ENCODE measurements at places on chromosomes 4 and X. TPM values are rescaled to one million over a fixed set of nuclear protein-coding genes. Genes with fewer than 3 reads are reported as not detected.

Gene FAM241A
- total RNA-seq: 1.4 TPM

Gene AMER1
- total RNA-seq: 6.7 TPM

Gene HTR2C
- not detected for total RNA-seq

Gene PDE6B
- total RNA-seq: not detected

Gene ANTXR2
- 21.6 TPM for total RNA-seq

Gene MAP3K15
- 4.7 TPM for total RNA-seq

Gene AMTN
- not detected for total RNA-seq

Gene PALLD
- 13.1 TPM for total RNA-seq

Gene FAT4
- 4.6 TPM for total RNA-seq

Gene TCEAL7
- not detected for total RNA-seq

Gene SERPINA7
- not detected for total RNA-seq

- DNase-seq: no peak
Measured at GRCh38 chr4:140057701-140058100, 96.3 kb downstream of the MAML3 start.

DNA sequence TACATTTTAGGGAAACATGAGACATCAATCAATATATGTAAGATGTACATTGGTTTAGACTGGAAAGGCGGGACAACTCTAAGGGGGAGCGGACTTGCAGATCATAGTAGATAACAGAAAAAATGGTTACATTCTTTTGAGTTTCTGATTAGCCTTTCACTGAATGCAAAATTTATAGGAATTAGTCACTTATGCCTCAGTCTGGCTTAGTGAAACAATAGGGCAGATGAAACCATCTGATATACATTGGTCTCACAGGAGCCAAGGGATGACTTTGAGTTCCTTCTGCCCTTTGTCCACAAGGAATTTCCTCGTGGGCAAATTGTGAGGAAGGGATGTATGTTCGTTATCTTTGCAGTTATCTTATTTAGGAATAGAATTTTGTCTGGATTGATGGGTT is 128.2 kb downstream of the ARSF start:
- no peak for DNase-seq

DNA sequence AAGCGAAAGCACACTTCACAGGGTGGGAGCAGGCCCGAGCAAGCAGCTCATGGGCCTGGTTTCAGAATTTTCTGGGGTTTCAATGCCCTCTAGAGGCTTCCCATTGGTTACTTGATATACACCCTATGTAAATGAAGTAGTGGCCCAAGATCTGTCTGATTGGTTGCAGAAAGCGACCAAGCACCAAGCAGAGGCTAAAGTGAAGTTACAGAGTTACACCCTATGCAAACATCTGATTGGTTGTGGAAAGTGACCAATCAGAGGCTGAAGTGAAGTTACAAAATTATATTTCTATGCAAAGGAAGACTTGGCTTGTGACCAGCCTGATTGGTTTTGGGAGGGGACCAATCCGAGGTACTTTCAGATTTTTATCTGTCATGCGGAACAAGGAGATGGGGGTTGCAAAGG is 8.2 kb downstream of the FHIP1A start:
- DNase-seq: no peak

- peak; percentile 25 for DNase-seq
Measured at GRCh38 chr4:89837385-89837992, 528 bp upstream of the SNCA start.

DNA sequence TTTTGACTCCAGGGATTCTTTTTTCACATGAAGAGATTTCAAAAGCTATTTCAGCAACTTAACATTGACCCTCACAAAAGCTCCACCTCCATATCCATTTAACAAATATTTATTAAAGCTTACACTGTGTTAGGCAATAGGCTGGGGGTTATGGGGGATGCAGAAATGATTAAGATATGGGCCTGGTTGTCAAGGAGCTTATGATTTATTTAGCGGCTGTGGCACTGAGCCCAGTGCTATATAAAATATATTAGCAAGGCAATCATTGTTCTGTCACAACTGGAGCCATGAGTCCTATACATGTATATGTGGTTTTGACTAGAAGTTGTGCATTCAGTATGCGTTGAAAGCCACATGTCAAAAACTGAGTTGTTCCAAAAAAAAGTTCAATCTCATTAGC is 131.1 kb downstream of the GPC3 start:
- no peak for DNase-seq

GRCh38 chrX:2761246-2761645 is 9.4 kb downstream of the XG start:
- no peak for DNase-seq

DNA sequence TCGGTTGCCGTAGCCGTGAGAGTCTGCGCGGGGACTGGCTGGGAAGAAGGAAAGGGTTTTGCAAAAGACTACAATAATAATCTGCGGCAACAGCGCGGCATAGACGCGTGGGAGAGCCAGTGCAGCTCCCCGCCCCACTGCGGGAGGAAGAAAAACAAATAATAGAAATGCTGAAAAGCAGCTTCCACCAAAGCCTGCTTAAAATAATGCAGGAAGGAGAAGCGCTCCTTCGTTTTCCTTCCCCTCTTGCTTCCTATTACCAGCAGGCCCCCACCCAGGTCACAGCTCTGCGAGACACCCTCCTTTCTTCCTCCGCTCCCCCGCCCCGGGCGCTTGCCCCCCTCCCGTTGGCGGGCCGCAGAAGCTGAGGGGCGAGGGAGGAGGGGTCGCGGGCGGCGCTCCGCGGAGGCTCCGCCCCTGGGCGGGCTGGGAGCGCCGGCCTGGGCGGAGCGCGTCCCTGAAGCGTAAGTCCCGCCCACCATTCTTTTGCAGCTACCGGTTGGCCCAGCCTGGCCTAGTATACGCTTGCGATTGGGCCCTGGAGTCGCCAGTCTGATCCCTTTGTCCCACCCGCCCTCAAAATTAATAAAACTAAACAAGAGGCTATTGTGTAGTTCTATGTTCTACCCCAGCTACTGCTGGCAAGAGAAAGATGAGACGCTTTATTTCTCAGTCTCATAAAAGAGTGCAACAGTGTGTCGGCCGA is 636 bp upstream of the AMOT start:
- peak; percentile 85 for DNase-seq

DNA sequence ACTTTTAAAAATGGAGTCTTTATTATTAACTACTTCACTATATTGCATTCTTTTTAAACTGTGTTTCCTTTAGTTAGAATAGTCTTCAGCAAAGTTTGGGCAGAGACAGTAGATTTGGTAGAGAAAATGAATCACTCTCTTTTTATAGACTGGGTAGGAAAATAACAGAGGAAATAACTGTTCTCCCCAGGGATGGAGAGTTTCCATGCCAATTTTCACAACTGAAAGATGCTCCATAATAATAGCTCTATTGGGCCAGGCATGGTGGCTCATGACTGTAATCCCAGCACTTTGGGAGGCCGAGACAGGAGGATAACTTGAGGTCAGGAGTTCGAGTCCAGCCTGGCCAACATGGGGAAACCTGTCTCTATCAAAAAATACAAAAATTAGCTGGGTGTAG is 13.1 kb downstream of the HSD17B13 start:
- DNase-seq: no peak

DNA sequence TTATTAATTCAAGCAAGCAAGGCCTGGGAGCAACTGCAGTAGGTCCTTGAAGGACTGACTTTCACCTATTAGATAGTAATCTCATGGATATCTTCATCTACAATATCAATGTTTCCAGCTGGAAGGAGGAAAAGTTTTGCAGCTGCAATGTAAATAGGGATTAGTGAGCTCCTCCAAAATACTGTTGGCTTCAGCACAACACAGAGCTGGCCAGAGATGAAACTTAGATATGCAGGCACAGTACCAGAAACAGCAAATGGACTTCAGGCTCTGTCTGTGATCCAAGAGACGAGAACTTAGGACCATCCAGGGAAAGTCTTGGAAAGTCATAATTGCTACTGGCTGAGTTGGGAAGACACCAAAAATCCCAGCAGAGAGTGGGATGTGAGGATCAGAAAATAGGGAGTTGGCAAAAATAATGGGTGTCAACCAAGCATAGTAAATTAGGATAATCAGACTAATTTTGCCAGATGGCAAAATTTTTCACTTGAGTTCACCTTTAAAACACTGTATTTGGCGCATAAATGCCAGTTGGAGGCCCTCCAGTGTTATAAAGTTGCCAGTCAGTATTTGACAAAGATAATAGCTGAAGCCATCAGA is 57.5 kb downstream of the PARM1 start:
- DNase-seq: no peak

DNA sequence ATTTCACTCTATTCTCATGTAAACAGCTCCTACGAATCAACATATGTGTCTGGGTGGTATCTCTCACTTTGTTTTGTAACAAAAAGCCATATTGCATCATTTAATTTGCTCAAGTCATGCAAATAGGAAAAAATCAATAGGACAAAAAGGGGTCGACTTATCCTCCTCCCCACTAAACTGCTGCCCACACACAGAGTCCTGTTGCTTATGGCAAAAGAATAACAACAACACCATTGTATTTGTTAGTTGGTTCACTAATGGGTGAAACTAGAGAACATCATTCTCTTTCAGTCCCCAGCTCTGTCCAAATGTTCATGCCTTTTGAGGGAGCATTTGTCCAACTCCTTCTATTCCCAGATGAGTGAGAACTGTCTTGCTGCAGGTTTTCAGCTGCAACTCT is 2.1 kb downstream of the HHIP start:
- no peak for DNase-seq

- DNase-seq: no peak
Measured at GRCh38 chrX:102840871-102841705, 96.0 kb upstream of the RAB40AL start.

GRCh38 chr4:23169608-23170311 is 477.0 kb downstream of the GBA3 start:
- DNase-seq: no peak

DNA sequence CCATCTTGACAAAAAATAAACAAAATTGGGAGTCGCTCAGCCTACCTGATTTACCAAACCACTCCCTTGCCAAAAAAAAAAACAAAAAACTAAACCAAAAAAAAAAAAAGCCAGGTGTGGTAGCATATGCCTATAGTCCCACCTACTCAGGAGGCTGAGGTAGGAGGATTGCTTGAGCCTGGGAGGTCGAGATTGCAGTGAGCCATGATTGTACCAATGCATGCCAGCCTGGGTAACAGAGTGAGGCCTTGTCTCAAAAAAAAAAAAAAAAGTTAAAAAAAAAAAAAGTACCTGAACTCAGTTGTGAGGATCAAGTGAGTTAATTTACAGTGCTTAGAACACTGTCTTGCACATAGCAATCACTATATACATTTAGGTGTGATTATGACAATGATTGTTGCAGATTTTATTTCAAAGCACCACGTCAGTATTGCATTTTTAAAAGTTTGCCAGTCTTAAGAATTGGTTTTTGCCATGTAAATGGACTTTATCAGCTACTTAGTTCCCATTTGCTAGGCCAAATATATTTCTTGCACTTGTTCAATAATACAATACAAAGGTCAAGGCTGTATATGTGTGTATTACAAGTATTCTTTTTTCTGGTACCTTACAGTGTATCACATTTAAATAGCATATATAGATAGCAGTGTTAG is 4.6 kb downstream of the NUDT9 start:
- no peak for DNase-seq

DNA sequence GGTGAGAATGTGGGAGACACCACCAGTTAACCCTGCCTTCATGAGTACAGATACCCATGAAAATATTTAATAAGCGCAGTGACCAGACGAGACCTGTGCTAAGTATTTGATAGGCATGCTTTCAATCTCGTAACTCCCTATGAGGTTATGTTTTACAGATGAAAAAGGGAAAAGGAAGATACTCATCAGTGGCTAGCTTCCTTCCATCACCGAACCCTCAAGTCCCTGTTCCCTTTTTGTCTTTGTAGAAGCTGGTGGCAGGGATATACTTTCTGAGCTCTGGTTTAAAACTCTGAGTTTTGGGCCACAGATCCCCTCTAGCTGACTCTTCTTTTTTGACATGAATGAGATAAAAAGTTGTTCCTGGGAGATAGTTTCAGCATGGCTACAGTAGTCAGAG is 26.3 kb downstream of the AFF1 start:
- DNase-seq: no peak

- no peak for DNase-seq
Measured at GRCh38 chrX:106802063-106802387, 448 bp upstream of the TBC1D8B start.

- no peak for DNase-seq
Measured at GRCh38 chr4:96317891-96318290, 478.0 kb downstream of the PDHA2 start.

DNA sequence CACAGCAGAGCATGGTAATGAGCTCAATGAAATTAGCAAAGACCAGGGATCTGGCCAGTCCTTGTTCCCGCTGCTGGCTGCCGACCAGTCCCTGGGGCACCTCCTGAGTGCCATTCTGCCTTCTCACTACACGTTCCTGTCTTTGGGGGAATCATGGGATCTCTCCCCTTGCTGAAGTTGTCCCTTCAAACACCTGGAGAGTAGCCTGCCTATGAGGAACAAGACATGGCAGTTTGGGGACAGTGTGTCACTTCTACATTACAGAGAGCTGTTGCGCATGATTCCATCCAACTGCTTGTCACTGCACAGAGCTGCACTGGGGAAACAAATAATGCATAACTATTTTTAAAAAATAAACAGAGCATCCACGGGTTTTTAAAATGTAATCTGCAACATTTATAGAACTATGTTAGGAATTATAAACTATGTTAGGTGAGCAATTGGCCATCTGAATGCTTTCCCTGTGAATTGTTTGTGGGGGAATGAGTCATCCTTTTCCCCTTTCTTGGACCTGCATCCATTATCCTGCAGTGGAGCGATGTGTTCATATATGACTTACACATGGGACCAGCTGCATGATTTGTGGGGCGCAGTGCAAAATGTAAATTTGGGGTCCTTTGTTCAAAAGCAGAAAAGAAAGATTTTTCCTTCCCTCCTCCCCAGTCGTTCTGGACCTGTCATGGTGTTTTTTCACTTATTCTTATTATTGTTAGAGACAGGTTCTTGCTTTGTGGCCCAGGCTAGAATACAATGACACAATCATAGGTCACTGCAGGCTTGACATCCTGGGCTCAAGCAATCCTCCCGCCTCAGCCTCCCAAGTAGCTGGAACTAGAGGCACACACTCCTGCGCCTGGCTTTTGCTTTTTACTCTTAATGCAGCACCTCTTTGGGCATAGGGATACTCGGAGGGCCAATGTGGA is 115.0 kb upstream of the TBL1X start:
- no peak for DNase-seq

GRCh38 chrX:41858161-41858775 is 65.1 kb downstream of the CASK start:
- DNase-seq: no peak

Measured in Calu3 (cell line).